CD4-positive, CD25-positive, alpha-beta regulatory T cell (primary cell): ENCODE measurements at places on chromosomes 2 and 18.

DNA sequence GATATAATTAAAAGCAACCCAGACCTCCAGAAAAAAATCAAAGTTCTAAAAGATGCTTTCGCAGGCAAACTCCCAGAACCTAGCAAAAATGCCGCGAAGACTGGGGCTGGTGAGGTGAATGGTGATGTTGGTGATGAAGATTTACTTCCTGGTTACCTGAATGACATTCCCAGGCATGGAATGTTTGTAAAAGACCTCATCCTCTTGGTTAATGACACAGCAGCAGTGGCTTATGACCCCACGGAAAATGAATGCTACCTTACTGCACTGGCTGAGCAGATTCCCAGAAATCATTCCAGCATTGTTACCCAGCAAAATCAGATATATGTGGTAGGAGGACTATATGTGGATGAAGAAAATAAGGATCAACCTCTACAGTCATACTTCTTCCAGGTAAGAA lies 994 bp downstream of the KLHL41 start:
- no peak for DNase-seq

GRCh38 chr2:99397266-99397920 lies 60.2 kb downstream of the EIF5B start:
- DNase-seq: no peak

- no peak for DNase-seq
Observed at GRCh38 chr2:138059487-138060300, 95.4 kb downstream of the HNMT start.

DNA sequence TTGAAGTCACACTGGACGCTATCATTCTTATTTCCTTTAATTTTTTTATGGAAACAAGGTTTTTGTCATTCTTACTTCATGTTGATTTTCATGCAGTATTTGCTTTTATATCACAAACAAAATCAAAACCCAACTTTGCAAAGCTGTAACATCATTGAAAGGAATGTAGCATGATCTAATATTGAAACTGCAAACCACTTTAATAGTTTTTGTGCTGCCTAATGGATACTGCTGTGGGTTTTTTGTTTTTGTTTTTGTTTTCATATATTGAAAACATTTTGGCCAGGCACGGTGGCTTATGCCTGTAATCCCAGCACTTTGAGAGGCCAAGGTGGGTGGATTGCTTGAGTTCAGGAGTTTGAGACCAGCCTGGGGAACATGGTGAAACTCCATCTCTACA lies 81.6 kb downstream of the MAP2 start:
- DNase-seq: no peak

GRCh38 chr2:226981791-226982326 lies 146.0 kb downstream of the RHBDD1 start:
- DNase-seq: no peak

- DNase-seq: no peak
Observed at GRCh38 chr2:131112529-131112928, 7.4 kb downstream of the PLEKHB2 start.

- no peak for DNase-seq
Observed at GRCh38 chr2:230422149-230422548, 6.1 kb downstream of the SP100 start.

- DNase-seq: no peak
Observed at GRCh38 chr18:65049586-65049985, 701.2 kb upstream of the CDH7 start.

DNA sequence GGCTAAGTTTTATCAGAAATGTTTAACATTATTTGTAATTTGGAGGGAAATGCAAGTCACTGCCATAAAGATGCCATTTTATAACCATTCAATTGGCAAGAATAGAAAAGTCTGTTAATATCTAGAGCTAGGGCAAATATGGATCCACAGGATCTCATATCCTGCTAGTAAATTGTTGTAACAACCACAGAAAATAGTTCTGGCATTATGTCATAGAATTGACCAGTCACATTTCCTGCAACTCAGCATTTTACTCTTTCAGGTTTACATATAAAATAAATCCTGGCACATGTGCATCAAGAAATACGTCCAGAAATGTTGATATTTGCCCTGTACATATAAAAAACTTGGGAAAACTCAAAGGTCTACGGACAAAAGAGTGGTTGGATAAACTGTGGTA lies 32.9 kb downstream of the OSBPL6 start:
- no peak for DNase-seq

- no peak for DNase-seq
Observed at GRCh38 chr2:128596396-128597120, 277.9 kb upstream of the HS6ST1 start.

DNA sequence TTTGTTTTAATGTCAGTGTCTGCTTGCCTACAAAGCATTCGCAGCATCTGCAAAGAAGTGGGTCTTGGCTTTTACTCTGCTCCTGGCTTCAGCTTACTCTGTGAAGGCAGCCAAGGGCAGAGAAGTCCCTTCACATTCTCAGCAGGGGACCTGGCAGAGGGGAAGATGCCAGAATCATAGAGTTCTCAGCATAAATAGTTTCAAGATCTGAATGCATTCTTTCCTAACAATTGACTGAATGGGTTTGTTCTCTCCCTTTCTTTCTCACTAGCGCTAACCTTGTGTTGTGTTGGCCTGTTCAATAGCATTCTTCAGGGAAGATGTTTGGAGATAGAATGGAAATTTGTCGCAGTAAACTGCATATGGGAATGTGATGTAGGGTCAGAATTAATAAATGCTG lies 106.9 kb downstream of the FARSB start:
- DNase-seq: no peak

DNA sequence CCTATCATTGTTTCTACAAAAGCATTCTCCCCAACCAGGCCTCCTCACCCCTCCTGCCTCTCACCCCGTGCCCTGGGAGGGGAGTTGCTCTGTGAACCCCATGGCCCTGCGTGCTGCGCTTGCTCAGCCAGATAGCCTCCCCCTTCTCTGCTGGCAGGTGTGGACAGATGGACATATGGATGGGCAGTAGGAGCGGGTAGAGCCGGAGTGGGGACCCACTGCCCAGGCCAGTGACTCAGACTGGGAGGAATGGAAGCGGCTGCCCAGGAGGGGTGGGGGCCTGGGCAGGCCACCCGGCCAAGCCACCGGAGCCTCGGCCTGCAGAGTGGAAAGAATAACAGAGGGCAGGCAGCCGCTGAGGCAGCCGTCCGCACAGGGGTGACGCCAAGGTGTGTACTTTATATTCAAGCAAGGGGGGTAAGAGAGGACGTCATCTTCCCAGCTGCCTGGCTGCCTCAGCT lies 8.7 kb downstream of the CYP26B1 start:
- no peak for DNase-seq

- no peak for DNase-seq
Observed at GRCh38 chr18:59685501-59685900, 11.7 kb downstream of the CCBE1 start.

- DNase-seq: no peak
Observed at GRCh38 chr18:5173236-5173635, 23.8 kb downstream of the AKAIN1 start.

DNA sequence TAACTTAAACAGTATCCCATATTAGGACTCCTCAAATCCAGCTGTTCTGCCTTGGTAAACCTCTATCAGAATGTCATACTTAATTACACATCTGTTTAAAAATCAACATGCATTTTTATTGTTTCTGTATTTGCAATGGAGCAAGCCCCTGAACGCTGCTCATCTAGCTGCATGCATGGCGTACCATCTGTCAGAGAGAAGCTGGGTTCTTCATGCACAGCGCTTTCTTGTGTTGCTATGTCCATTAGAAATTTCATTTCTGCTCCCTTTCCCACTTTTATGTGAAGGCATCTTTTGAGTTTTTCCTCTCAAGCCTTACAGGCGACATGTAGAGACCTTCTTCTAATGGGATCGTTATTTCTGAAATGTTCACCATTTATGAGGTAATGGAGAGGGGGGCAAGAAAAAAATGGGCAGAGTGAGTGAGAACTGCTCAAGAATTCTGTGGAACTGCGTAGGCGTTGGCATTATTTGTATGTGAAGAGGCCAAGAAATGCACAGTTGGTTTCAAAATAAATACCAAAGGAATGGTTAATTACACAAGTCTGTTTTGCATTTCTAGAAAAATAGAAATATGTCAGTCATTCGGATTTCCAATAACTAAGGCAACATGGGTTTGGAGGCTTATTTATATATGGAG lies 31.6 kb downstream of the INSIG2 start:
- no peak for DNase-seq

GRCh38 chr2:12715258-12716031 lies 1.3 kb upstream of the TRIB2 start:
- no peak for DNase-seq

DNA sequence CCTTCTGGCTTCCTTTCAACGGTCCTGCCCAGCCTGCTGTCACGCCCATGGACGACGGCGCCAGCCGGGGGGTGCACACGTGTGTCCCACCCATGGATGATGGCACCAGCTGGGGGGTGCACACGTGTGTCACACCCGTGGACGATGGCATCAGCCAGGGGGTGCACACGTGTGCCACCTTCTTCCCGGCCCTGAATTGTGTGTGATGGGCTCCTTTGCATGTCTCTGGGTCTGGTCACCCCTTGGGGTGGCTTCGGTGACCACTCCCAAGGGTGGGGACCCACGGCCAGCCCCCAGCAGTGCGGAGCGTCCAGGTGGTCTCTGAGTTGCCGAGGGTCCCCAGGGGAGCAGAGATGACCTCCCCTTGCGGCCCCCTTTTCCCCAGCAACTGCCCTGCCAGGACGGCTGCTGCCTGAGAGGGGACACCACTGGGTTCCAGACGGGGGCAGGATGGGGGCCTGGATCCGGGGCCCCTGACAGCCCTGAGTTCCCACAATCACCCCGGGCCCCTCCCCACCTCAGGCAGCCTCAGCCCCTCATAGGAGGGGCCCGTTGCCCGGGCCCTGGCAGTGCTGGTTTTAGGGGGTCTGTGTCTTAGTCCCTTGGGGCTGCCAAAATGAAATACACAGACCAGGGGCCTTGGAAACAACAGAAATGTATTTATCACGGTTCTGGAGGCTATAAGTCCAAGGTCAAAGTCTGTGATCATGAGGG lies 9.4 kb downstream of the NEU4 start:
- DNase-seq: no peak

- no peak for DNase-seq
Observed at GRCh38 chr2:224691563-224691962, 24.6 kb downstream of the CCDC195 start.

- DNase-seq: no peak
Observed at GRCh38 chr2:119715409-119716283, 36.6 kb downstream of the TMEM177 start.
